ENCODE measurements at places on chromosomes 4 and X.

DNA sequence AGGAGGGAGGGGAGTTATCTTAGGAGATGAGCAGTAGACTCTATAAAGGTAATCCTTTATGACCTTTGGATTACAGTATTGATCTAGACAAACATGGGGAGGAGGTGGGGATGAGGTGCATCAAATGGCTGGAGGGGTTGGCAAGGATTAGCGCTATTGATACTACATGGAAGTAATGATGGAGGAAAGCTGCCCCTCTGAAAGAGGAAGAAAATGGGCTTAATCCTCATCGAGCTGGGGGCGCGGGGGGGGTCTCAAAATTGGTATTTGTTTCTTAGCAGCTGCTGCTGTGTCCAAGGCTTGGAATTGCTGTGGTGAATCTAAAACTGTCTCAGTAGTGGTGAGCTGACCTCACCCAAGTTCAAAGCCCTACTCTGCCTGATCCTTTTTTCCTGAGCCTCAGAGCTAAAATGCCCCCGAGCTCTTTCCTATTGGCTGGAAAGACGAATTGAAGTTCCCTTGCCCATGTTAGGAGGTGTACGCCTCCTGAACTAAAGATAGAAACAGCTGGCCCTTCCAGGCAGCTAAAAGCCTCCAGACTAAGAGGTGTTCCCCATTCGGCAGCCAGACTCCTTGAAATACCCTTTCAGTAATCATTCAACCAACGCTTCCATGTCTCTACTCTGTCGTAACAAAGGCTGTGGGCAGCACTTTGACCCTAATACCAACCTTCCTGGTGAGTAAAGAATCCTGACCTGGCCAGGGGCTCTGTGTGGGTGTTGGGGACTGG, at the start of gene ITGB1BP2:
TSS of gene ITGB1BP2 (plus strand) at position 556 of the 730 bp plus-strand sequence. CDS start at position 613, 57 bp downstream.
- no peak for DNase-seq

DNA sequence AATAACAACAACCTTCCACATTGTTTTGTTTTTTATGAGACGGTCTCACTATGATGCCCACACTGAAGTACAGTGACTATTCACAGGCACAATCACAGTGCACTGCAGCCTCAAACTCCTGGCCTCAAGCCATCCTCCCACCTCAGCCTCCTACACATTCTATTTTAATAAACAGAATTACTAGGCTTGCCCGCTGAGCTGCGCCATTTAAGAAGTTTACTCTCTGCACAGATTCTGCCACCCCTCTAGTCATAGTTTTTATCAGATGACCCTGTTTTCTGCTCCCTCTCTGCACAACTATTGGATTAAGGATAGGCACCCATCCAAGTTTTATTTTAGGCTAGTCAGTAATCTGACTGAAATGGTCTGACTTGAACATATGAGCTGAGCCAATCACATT, 11.3 kb upstream of the COX18 start:
- no peak for DNase-seq

GRCh38 chr4:155799116-155799793, 40.4 kb downstream of the GUCY1B1 start:
- DNase-seq: no peak

DNA sequence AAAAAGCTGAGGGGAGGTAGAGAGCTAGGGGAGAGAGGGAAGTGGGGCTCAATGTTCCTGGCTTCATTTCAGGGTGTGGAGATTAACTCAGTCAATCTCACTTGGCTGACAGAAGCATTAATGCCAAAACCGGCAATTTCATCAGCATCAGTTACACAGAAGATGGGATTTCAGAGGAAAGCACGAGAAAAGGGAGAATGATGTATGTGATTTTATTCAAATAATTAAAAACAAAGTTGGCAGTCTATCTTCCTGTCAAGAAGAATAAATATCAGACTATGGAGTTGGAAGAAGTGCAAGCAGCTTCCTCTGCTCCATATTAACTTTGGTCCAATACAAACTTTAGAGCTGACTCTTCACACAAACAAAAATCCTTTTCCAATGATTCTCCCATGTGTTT, 29.6 kb upstream of the HCCS start:
- DNase-seq: no peak

GRCh38 chr4:23038626-23039491, 346.1 kb downstream of the GBA3 start:
- peak; percentile 28 for DNase-seq

- no peak for DNase-seq
Observed at GRCh38 chr4:185359767-185360446, 35.8 kb downstream of the LRP2BP start.

GRCh38 chr4:186203406-186203805, 12.0 kb downstream of the CYP4V2 start:
- DNase-seq: no peak

- DNase-seq: no peak
Observed at GRCh38 chr4:183507925-183508696, 3.3 kb downstream of the ING2 start.

GRCh38 chr4:2662598-2662997, 93.5 kb downstream of the TNIP2 start:
- DNase-seq: no peak

GRCh38 chr4:183337349-183337748, 15.1 kb upstream of the CLDN24 start:
- no peak for DNase-seq

GRCh38 chrX:131544218-131544617, 344 bp downstream of the OR13H1 start:
- DNase-seq: no peak

- no peak for DNase-seq
Observed at GRCh38 chr4:175953960-175954521, 111.6 kb upstream of the WDR17 start.

- no peak for DNase-seq
Observed at GRCh38 chrX:1433646-1434357, 18.9 kb downstream of the ASMTL start.

DNA sequence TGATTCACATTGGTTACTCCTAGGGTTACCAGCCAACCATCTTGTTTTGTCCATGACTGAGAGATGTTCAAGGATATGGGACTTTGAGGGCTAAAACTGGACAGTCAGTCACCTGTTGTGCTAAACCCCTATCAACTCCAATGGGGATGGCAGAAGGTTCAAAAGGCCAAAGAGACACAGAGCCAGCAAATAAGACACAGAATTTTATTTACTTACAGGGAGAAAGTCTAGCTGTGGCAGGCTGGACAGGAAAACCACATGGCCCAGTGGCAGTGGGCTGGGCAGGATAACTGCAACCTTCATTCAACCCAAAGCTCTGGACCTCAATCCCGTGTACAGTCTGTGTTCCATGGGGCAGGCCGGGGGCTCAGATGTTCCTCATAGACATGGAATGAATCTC, 326.7 kb upstream of the RPS6KA3 start:
- DNase-seq: no peak

- no peak for DNase-seq
Observed at GRCh38 chrX:130173190-130173895, 1.6 kb downstream of the RAB33A start.

DNA sequence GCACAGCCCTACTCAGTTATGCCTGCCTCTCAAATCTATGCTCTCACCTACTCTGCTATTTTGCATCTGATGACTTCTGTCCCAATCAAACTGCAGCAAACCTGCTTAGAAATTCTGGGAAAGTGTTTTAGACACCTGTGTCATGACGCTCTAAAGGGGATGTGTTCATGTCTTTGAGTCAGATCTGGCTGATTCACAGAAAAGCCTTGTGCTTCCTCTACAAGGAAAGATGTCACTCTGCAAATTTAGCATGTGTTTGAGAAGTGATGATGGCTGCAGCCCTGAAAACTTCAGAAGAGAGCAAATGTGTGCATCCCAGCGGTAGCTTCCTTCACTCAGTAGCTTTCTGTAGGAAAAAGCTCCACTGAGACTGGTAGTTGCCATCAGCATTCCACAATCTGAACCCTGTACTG, 235.4 kb downstream of the MGST2 start:
- DNase-seq: no peak

DNA sequence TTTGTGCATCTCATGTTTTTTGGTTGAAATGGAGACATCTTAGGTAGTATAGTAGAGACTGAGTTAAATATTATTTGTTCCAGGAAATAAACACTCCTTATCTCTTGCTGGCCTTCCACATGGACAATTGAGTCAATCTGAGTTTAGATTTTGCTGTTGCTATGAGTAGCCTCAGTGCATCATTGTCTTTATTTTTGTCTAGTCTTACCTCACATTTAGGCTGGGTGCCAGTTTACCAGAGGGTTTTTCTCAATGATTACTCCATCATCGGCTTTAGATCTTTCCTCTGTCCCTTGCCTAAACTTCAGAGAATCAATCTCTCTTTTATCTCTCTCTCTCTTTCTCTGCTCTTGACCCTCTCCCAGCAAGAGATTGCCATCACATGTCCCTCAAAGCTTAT, 73.6 kb downstream of the GABRB1 start:
- no peak for DNase-seq

DNA sequence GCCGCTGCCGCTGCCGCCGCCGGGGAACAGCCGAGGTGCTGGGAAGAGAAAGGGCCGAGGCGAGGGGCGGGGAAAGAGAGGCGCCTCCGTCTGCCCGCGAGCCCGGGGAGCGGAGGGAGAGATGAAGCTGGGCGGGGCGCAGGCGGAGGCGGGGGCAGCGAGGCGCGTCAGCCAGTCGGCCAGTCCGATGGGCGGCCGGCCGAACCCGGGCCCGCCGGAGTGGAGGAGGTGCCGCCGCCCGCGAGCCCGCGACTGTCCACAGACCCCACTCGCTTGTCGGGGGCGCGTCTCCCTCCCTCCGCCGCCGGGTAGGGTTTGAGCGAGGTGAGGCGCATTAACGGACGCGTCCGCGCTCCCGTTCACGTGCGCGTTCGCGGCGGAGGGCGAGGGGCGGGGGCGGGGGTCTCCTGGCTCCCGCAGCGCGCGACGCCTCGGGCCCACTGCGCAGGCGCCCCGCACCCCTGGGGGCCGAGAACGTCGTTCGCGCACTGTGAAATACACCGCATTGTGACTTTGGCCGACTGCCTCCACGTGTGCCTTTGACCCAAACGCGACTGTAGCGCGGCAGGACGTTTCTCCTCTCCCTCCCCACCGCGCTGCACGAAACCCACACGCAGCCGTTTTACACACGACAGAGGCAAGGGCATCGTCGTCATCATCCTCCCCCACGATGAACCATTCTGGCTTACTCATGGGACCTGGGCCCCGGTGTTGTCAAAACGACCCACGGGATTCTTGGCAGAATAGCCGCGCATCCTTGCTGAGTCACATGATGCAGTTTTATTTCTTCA, at the start of gene NUDT11:
TSS of gene NUDT11 (minus strand) at position 92 of the 791 bp plus-strand sequence. CDS start 148 bp downstream, outside the sequence.
- DNase-seq: no peak

DNA sequence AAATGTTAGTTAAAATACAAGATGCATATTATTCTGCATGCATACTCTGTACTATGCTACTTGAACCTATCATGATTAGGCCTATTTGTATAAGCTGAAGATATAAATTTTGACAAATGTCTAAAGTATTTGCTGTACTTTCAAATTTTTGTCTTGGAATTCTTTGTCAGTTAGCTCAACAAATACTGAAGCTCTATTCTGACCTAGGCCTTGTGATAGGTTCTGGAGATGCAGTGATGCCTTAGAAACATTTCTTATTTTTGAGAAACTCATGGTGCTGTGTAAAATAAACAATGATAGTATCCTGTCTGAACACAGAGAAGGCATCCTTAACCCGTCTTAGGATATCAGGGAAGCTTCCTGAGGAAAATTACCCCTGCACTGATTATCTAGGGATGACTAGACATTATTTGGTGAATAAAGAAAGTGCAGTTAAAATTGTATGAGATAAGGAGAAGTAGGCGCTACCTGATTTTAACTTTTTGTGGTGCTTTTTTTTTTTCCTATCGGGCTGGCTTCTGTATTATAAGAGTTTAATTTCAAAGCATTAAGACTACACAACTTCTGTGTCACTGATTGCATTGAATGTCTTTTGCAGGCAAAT, 43.4 kb downstream of the MOB1B start:
- DNase-seq: no peak

DNA sequence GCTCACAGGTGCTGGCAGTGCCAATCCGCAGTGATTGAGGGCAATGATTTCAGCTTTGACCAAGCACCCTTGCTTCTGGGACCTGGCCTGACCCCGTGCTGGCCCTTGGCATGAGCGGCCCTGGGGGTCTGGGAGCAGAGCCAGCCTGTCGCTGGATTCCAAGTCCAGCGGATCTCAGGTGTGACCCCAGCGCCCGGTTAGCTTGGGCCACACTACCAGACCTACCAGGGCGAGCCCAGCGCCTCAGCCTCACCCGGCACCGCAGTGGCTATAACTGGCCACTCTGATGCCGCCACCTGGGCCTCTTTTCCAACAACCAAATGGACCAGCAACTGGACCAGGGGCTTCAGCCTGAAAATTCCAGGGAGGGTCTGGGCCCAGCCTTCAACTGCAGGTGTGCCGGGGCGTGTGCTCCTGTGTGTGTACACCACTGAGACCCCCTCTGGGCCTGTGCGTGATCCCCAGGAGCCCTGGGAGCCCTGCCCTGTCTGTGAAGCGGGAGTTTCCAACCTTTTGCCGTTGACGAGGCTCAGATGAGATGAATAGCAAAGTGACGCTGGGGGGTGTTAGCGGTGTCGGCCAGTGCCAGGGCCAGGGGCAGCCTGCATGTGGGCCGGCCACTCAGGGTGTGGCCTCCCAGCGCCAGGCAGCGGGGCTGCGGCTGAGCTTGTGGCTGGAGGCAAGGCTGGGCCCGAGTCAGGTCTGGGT, 658 bp downstream of the SH3TC1 start:
- DNase-seq: no peak

GRCh38 chr4:153472122-153473037, 6.2 kb downstream of the TMEM131L start:
- DNase-seq: no peak

- DNase-seq: no peak
Observed at GRCh38 chr4:48324281-48324680, 17.0 kb upstream of the SLAIN2 start.

DNA sequence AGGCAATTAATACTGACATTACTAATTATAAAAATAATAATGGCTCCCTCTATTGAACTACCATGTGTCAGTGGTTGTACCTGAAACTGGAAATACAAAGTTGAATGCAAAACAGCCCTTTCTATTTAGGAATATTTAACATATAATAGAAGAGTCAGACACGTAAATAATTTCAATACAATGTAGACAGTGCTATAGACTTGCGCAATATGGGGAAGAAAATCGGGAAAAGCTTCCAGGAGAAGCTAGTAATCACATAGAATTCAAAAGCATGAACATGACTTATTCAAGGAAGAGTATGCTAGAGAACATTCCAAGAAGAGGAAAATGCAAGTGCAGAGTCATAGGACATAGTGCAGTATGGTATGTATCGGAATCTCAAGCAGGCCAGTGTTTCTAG, 408.9 kb upstream of the FTHL17 start:
- no peak for DNase-seq

- no peak for DNase-seq
Observed at GRCh38 chrX:18422325-18422724, 3.1 kb upstream of the CDKL5 start.

DNA sequence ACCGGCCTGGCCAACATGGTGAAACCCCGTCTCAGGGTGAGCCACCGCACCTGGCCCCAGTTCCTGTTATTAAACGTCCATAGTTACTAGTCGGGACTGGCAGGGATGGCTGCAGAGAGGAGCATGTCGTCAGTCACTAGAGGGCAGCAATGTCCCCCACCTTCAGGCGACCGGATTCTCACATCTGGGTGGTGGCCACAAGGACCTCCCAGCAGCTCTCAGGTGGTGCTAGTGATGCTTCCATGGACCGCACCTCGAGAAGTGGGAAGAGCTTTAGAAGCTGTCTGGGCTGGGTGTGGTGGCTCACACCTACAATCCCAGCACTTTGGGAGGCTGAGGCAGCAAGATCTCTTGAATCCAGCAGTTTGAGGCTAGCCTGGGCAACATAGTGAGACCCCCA, 13.3 kb upstream of the IL3RA start:
- no peak for DNase-seq

Data from NCI-H2081 treated with DMSO at 0.1 percent for 48 hours (cell line).